ENCODE measurements at places on chromosomes 2 and 18.

- no peak for DNase-seq
Observed at GRCh38 chr2:44689516-44689915, 252.0 kb upstream of the SIX3 start.

DNA sequence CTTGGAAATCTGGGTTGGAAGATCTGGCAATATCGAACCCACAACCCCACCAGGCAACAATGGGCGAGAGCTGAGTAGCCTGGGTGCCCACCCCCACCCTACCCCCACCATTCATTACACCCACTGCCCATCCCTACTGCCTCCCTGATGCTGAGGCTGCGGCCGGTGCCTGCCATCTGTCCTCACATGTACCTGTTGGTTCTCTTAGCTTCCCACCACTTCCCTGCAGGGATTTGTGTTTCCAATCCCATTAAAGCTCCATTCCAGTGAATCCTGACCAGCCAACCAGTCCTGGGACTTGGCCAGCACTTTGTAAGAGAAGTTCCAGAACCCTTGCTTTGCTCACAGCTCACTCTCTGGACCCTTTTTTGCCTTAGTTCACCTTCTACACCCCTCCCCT, 163.0 kb upstream of the SH3BP4 start:
- DNase-seq: no peak

DNA sequence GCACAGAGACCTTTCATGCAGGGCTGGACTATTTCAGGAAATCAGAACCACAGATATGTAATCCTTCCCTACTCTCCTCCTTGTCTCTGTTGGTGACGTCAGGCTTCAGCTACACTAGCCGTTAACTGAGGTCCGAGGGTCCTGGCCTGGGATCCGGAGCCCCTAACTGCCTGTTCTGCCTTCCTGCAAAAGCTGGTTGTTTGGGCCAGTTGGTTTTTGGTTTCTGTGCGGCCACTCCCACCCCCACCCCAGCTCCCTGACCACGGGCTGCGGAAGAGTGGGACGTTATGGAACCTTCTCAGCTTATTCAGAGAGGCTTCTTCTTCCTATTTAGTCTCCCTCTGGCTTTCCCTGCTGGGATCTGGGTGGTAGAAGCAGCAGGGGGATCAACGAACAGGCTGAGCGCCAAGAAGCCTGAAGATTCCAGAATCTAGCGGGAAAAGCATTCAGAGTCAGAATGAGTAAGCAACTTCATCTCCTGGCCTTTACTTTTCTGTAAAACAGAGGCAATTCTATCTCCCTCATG, 49.3 kb upstream of the ROCK2 start:
- DNase-seq: no peak

DNA sequence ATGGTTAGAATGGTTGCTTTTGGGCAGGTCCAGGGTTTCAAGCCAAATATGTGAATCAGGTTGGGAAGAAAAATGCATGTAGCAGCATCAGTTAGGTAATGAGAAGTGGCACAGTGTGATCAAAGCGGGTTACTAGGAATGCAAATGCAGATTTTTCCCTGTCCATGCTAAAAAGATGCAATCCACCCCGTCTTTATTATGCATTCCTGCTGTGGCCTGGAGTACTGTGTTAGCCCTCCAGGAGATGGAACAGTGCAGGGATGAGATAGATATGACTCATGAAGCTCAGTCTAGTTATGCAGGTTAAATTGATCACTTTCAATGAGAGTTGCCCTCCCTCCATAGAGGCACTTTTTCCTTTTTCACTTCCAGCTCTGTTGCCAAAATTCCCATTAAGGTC, 283.8 kb downstream of the CTNNA2 start:
- DNase-seq: no peak

- no peak for DNase-seq
Observed at GRCh38 chr2:232319803-232320442, 58.6 kb upstream of the ALPP start.

DNA sequence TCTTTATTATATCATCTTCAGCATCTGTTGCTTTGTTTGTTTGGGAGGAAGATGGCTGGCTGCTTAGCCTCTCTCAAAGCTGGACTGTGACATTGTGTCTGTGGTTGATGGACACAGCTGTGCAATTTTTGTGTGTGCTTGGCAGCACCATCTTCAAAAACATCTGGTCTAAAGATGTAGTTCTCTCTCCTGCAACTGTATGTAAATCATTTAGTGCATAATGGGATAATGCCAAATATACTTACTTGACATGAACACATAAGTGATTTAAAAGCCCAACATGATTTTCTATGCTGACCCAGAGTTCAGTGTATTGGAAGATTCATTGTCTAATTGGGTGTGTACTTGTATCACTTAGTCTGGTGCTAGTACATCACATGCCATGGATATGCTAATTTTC, 112.2 kb downstream of the MAP4K4 start:
- no peak for DNase-seq

GRCh38 chr2:189424961-189425360, 16.3 kb upstream of the WDR75 start:
- no peak for DNase-seq

DNA sequence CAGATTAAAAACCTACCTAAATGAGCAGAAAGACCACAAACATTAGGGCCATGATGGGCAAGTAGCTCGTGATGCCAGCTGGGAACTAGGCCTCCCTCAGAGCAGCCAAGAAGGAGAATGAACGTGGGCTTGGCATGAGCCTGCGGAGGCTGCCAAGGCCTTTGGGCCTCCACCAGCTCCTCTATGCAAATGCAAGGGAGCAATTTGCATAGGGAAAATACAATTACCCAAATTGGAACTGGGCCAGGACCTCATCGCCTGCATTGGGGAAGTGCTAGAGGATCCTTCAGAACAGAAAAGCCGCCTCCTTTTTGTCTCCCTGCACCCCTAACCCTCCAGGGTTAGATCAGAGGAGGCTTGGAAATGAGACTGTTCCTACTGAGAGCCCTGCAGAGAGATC, 326.4 kb downstream of the SMAD2 start:
- no peak for DNase-seq

GRCh38 chr18:1062588-1062987, 157.9 kb downstream of the ADCYAP1 start:
- DNase-seq: no peak
